ENCODE measurements at places on chromosomes 2 and 18. TPM values are rescaled to one million over a fixed set of nuclear protein-coding genes. Genes with fewer than 3 reads are reported as not detected.

OXER1 gene
- total RNA-seq, result 0.72 TPM

DNMT3A gene
- 17.5 TPM for total RNA-seq

ABHD1 gene
- 2.4 TPM for total RNA-seq

ARHGAP25 gene
- 3.8 TPM for total RNA-seq

THSD7B gene
- 0.21 TPM for total RNA-seq

CYP27C1 gene
- total RNA-seq, result 0.15 TPM

TLX2 gene
- not detected for total RNA-seq

ASB18 gene
- 35.2 TPM for total RNA-seq

DSC1 gene
- 10.7 TPM for total RNA-seq

C2orf92 gene
- 3.7 TPM for total RNA-seq

NPAS2 gene
- total RNA-seq, result 37.4 TPM

SGPP2 gene
- total RNA-seq, result 5.2 TPM

TMEM169 gene
- not detected for total RNA-seq

GCC2 gene
- 26.0 TPM for total RNA-seq

SERPINB13 gene
- not detected for total RNA-seq

ANKRD23 gene
- 10.2 TPM for total RNA-seq

EIF4E2 gene
- 51.8 TPM for total RNA-seq

EGR4 gene
- not detected for total RNA-seq

MAP3K19 gene
- not detected for total RNA-seq

UCN gene
- 0.64 TPM for total RNA-seq

ARHGAP28 gene
- total RNA-seq, result 5.3 TPM

MLPH gene
- 42.6 TPM for total RNA-seq

ANKRD53 gene
- 0.74 TPM for total RNA-seq

GALR1 gene
- total RNA-seq, result not detected

AQP12B gene
- total RNA-seq, result not detected

CCNYL1 gene
- total RNA-seq, result 10.2 TPM

Data from heart right ventricle (tissue), 16 donors.